ENCODE measurements at places on chromosomes 13 and 19. TPM values are rescaled to one million over a fixed set of nuclear protein-coding genes. Genes with fewer than 3 reads are reported as not detected.

GRCh38 chr13:74683411-74683810, 549.2 kb upstream of the KLF12 start:
- no peaks in the 10 kb centered on the region for H3K36me3 ChIP-seq
- H3K4me1 ChIP-seq: no peaks in the 10 kb centered on the region
- DNase-seq: no peak
- H3K4me3 ChIP-seq: no peak overlapping the region
- no peak overlapping the region for H3K27ac ChIP-seq

The CBY2 gene
- not detected for total RNA-seq

GRCh38 chr13:103282571-103283450, 216.6 kb upstream of the SLC10A2 start:
- H3K27me3 ChIP-seq: peaks cover 7% of the 10 kb centered on the region
- peaks cover 2% of the 10 kb centered on the region for H3K4me1 ChIP-seq
- no peaks in the 10 kb centered on the region for H3K36me3 ChIP-seq
- H3K27ac ChIP-seq: no peak overlapping the region

- H3K27ac ChIP-seq: no peak overlapping the region
- peaks cover 8% of the 10 kb centered on the region for H3K27me3 ChIP-seq
- peaks cover 1% of the 10 kb centered on the region for H3K4me1 ChIP-seq
- H3K36me3 ChIP-seq: no peaks in the 10 kb centered on the region
- H3K4me3 ChIP-seq: no peak overlapping the region
Measured at GRCh38 chr13:33123066-33123859, 107.0 kb downstream of the KL start.

- H3K27ac ChIP-seq: no peak overlapping the region
- no peak overlapping the region for H3K4me3 ChIP-seq
- H3K4me1 ChIP-seq: no peaks in the 10 kb centered on the region
- no peaks in the 10 kb centered on the region for H3K36me3 ChIP-seq
- H3K27me3 ChIP-seq: no peaks in the 10 kb centered on the region
- DNase-seq: no peak
Measured at GRCh38 chr13:36606060-36606459, 67.8 kb upstream of the SERTM1 start.

DNA sequence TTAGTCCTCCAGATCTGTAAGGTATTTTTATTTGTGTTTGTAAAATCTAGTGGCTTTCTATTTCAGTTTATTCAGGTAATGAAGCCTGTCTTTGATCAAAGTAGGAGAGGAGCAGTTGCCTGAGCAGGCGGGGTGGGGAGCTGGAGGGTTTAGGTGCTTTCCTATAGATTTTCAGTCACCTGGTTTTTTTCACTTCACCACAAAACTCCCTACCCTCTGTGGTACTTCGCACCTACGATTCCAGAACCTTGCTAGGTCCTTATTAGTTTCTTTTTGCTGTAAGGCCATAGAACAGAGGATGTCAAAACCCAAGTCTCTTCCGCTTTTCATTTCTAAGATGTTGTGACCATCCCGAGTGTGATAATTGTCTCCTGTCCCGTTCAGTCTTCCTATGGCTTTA, 26.6 kb downstream of the SLAIN1 start:
- H3K4me3 ChIP-seq: no peak overlapping the region
- no peak for DNase-seq
- H3K4me1 ChIP-seq: peaks cover 33% of the 10 kb centered on the region
- H3K27ac ChIP-seq: no peak overlapping the region

The ZNF586 gene
- 29.2 TPM for total RNA-seq

DNA sequence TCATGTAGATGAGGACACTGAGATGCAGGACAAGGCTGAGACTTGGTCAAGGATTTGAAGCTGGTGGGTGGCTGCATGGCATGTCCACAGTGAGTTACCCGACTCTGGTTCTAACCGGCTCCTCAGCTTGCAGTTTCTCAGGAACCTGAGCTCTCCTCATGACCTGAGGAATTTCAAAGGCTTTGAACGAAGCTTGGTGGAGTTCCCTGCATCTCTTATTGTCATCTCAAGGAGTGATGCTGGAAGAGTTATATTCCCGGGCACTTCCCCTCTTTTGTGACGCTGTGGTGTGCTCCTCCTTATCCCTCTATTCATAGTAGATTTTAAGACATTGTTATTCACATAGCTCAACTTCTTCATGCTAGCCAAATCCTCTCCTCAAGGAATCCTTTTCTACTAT, 500.1 kb upstream of the HTR2A start:
- H3K27me3 ChIP-seq: no peaks in the 10 kb centered on the region
- no peak overlapping the region for H3K4me3 ChIP-seq
- H3K36me3 ChIP-seq: no peaks in the 10 kb centered on the region
- H3K27ac ChIP-seq: no peak overlapping the region

GRCh38 chr19:13401388-13401787, 104.9 kb downstream of the CACNA1A start:
- DNase-seq: no peak
- H3K27me3 ChIP-seq: peaks cover 1% of the 10 kb centered on the region
- no peaks in the 10 kb centered on the region for H3K36me3 ChIP-seq
- H3K4me1 ChIP-seq: no peaks in the 10 kb centered on the region
- no peak overlapping the region for H3K4me3 ChIP-seq

The COX7A1 gene
- total RNA-seq: not detected

The TMEM86B gene
- 18.8 TPM for total RNA-seq

The CD33 gene
- total RNA-seq: 10.6 TPM

- H3K36me3 ChIP-seq: peaks cover 8% of the 10 kb centered on the region
- peak overlapping the region; percentile 63 for H3K27ac ChIP-seq
- peak overlapping the region; percentile 5 for H3K4me3 ChIP-seq
- H3K27me3 ChIP-seq: no peaks in the 10 kb centered on the region
- peaks cover 9% of the 10 kb centered on the region for H3K4me1 ChIP-seq
- DNase-seq: no peak
Measured at GRCh38 chr19:1247748-1248138, 640 bp upstream of the MIDN start.

The LIM2 gene
- not detected for total RNA-seq

The SYCN gene
- total RNA-seq: not detected

DNA sequence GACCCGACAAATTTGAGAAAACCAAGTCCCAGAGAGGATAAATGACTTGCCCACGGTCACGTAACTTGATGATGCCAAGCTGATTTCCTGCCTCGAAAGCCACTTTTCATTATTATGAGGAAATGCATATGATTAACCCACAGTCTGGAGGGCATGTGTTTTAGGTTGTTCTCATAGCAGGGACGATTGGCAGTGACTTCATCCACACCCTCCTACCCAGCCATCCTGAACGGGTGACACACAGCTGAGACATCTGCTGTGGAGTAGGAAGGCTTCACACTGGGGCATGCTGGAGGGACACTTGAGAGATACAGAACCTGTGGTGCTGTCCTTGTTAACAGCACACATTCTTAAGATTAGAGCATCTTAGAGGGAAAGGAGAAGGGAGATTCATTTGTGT, 65.4 kb upstream of the WDFY2 start:
- peaks cover 15% of the 10 kb centered on the region for H3K4me1 ChIP-seq
- H3K4me3 ChIP-seq: no peak overlapping the region
- no peak for DNase-seq
- H3K27me3 ChIP-seq: no peaks in the 10 kb centered on the region

- H3K36me3 ChIP-seq: no peaks in the 10 kb centered on the region
- DNase-seq: no peak
- peaks cover 20% of the 10 kb centered on the region for H3K27me3 ChIP-seq
- H3K4me3 ChIP-seq: no peak overlapping the region
- no peak overlapping the region for H3K27ac ChIP-seq
- no peaks in the 10 kb centered on the region for H3K4me1 ChIP-seq
Measured at GRCh38 chr13:23504180-23504579, 66.0 kb upstream of the TNFRSF19 start.

The IQCN gene
- 5.2 TPM for total RNA-seq

- DNase-seq: no peak
- H3K36me3 ChIP-seq: peaks cover 10% of the 10 kb centered on the region
- peaks cover 20% of the 10 kb centered on the region for H3K4me1 ChIP-seq
- no peak overlapping the region for H3K4me3 ChIP-seq
Measured at GRCh38 chr19:1214862-1215731, 9.5 kb downstream of the STK11 start.

DNA sequence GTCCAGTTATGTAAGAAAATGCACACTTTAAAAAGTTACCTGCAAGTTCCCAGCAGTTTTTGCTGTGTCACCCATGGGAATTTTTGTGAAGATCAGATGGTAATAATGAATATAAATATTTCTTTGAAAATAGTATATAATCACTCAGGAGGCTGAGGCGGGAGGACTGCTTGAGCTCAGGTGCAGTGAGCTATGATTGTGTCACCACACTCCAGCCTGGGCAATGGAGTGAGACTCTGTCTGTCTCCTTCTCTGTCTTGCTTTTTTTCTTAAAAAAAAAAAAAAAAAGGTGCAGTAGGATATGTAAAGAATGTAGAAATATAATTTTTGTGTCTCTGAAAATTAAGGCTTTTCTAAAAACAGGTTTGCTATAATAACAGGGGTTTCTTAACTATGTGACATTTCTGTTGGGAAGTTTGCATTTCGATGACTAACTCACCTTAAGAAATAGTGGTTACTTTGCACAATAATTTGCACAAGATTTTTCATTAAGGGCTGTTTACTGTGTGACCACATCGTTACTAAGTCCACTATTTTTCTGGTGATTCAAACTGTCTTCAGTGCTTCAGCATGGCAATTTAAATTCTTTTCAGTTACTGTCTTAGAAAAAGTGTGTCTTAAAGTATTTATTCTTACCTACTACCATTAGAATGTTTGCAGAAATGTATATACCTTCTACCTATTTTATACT, 37.3 kb downstream of the DNAJC3 start:
- H3K27me3 ChIP-seq: no peaks in the 10 kb centered on the region
- no peak overlapping the region for H3K27ac ChIP-seq

The MAP4K1 gene
- 313 TPM for total RNA-seq

GRCh38 chr13:87925006-87925405, 253.8 kb downstream of the SLITRK5 start:
- no peaks in the 10 kb centered on the region for H3K4me1 ChIP-seq
- no peak overlapping the region for H3K27ac ChIP-seq
- DNase-seq: no peak
- H3K4me3 ChIP-seq: no peak overlapping the region
- H3K36me3 ChIP-seq: no peaks in the 10 kb centered on the region

DNA sequence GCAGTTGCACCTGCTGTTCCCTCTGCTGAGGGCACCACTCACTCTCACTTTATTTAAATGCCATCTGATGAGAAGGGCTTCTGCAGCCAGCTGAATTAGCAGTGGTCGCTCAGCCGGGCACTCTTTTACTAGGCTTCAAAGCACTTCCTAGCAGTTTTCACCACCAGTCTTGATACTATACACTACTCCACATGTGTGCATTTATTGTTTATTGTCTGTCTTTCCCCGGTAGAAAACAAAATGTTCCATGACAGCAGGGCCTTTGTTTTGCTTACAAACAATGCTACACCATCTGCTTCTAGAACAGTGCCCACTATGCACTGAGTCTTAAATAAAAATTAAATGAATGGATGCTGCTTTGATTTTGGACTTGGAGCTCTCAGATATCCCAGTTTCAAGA, 404.9 kb downstream of the FGF14 start:
- no peaks in the 10 kb centered on the region for H3K4me1 ChIP-seq
- no peak overlapping the region for H3K27ac ChIP-seq
- no peak overlapping the region for H3K4me3 ChIP-seq
- DNase-seq: no peak
- no peaks in the 10 kb centered on the region for H3K36me3 ChIP-seq

The CDX2 gene
- not detected for total RNA-seq

DNA sequence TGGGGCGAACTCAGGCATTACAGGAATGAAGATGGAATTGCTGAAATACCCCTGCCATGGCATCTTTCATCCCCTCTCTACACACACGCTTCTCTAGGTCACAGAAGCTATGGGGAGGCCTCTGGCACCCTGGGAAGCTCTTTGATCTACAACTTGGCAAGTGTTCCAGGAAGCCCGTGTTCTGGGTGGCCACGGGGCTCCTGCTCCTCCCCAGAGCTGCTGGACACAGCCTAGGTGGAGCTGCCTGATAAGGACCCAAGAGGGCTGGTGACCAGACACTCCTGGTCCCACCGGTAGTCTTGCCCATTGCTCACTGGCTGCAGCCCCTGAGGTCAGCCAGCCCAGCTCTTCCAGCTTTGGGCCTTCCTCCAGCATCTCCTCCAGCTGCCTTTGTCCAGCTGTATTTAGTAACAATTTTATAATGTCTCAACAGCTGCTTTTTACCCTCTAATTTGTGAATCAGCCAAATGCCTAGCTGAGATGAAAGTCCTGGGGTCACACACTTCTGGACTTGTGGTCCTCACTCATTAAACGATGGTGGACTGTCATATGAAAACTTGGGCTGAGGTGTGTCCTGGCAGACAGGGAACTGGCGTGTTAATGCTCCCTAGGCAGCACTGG, 72.8 kb upstream of the SPATA13 start:
- DNase-seq: no peak
- H3K27me3 ChIP-seq: peaks cover 15% of the 10 kb centered on the region
- no peaks in the 10 kb centered on the region for H3K36me3 ChIP-seq
- H3K4me3 ChIP-seq: no peak overlapping the region

The TPTE2 gene
- total RNA-seq: not detected

GRCh38 chr13:44576351-44577235, 463 bp upstream of the TSC22D1 start:
- peaks cover 15% of the 10 kb centered on the region for H3K36me3 ChIP-seq
- peak overlapping the region; percentile 94 for H3K27ac ChIP-seq
- peak overlapping the region; percentile 95 for H3K4me3 ChIP-seq
- peaks cover 7% of the 10 kb centered on the region for H3K27me3 ChIP-seq

DNA sequence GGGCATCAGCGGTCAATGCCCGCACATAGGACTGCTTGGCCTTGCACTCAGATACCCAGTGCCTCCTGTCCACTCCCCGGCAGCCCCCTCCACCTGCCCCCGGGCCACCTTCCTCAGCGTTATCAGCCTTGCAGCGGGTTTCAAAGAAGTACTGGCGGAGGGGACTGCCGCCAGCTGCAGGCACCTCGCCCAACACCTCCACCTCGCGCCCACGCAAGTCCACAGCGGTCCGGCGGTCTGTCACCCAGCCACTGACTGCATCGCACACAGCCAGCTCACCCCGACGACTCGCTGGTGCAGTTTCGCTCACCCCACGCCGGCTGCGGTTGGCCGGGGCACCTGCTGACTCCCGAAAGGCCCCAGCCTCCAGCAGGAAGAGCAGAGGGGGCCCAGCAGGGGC, 3.2 kb downstream of the NTF4 start:
- no peak overlapping the region for H3K27ac ChIP-seq
- H3K36me3 ChIP-seq: no peaks in the 10 kb centered on the region
- peaks cover 11% of the 10 kb centered on the region for H3K4me1 ChIP-seq
- DNase-seq: no peak
- no peak overlapping the region for H3K4me3 ChIP-seq

GRCh38 chr13:75326173-75327134, 155.5 kb downstream of the TBC1D4 start:
- peaks cover 34% of the 10 kb centered on the region for H3K4me1 ChIP-seq
- H3K4me3 ChIP-seq: peak overlapping the region; percentile 95
- peaks cover 4% of the 10 kb centered on the region for H3K36me3 ChIP-seq
- H3K27me3 ChIP-seq: no peaks in the 10 kb centered on the region
- H3K27ac ChIP-seq: peak overlapping the region; percentile 98
- peak; percentile 67 for DNase-seq

- no peak overlapping the region for H3K4me3 ChIP-seq
- H3K4me1 ChIP-seq: peaks cover 20% of the 10 kb centered on the region
- no peak overlapping the region for H3K27ac ChIP-seq
- H3K27me3 ChIP-seq: peaks cover 19% of the 10 kb centered on the region
- DNase-seq: no peak
- H3K36me3 ChIP-seq: peaks cover 10% of the 10 kb centered on the region
Measured at GRCh38 chr19:55581823-55582223, 1.2 kb upstream of the ZNF579 start.
